CD4-positive, alpha-beta T cell treated with Interleukin-6 at 100 ng/mL for 8 hours (primary cell): ENCODE measurements at places on chromosomes 6 and 20.

- DNase-seq: no peak
These were observed 170.1 kb upstream of the PHACTR1 start for GRCh38 chr6:12546410-12547002.

DNA sequence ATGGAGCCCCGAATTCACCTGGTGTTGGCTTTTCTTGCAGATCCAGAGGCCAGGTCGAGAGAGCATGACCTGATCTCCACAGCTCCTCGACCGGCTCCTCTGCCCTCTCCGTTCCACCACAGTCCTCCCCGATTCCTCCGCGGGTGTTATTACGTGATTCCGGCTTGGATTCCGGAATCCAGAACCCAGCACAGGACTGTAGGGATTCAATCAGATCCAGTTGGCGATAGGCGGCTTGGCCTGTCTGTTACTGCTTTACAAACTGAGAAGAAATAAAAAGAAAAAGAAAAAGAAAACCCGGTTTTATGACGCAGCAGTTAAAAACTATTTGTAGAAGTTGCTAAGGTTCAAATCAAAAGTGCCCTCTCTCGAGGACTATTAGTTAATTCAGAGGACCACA, 222.7 kb downstream of the EYA2 start:
- DNase-seq: no peak

DNA sequence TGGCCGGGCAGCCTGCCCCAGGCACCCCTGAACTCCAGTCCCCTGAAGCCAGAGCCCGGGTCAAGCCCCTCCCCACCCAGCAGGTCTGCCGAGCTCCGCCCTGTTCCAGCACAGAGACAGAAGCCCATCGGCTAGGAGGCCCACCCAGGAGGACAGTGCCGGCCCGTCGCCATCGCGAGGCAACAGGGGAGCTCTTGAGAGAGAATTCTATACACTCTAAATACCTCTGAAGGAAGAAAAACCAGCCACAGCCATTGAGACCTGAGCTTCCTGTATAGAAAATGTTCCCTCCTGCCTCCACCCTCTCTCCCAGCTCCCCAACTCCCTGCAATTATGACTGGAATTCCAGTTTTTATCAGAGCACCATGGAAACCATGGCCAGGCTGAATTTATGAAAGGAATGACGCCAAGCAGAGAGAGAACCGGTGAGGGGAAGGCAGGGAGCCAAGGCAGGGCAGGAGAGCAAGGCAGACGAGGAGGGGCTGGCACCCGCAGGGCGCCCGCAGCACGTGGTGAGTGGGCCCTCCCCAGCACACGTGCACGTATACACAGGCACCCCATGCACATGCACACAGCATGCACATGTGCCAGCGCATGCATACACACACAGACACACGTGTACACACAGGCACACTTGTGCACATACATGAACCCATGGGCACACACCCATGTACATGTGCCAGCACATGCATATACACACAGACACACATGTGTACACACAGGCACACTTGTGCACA, 27.6 kb upstream of the MRGBP start:
- no peak for DNase-seq

DNA sequence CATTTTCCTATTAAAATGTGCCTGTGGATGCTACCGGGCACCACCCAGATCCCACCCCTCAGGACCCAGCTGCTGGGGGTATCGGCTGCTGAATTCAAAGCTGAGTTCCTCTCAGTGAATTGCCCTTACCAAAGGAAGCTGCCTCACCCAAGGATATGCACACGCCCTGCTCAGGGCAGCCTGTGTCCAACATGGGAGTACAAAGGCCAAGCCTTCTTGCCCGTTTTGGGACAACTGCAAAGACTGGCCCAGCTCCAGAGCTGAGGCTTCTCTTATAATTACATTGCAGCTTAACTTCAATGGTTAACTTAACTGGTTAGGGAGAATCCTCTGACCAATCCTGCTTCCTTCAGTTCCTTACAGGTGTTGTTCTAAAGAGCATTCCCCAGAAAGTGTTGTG, 19.8 kb upstream of the FANCE start:
- no peak for DNase-seq

DNA sequence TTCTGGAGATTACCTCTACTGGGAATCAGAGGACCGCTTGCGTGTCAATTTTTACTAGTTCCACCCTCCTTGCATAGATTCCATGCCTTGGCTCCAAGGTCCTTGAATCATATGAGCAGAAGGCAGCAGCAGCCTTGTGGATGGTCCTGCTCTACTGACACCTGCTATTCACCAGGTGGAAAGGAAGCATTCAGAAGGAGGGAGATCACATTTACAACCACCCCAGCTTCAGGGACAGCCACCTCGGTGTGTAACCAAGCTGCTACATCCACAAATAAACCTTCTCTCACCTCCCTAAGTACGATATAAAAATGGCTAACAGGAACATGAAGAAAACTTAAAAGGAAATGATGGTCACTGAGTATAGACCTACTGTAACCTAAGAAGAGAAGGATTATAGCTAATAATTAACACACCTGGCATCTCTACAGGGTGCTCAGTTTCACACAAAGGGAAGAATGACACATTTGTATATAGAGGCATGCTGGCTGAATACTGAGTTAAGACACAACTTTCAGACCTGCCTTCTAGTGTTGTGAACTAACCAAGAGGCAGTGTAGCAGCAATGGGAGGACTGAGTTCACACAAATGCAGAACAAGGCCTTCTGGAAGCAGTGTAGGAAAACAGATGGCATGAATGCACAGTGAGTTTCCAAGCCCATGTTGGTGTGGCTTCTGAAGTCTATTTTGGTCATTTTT, 46.3 kb upstream of the SRPK1 start:
- DNase-seq: no peak
